ENCODE measurements at places on chromosomes 7 and 10.

DNA sequence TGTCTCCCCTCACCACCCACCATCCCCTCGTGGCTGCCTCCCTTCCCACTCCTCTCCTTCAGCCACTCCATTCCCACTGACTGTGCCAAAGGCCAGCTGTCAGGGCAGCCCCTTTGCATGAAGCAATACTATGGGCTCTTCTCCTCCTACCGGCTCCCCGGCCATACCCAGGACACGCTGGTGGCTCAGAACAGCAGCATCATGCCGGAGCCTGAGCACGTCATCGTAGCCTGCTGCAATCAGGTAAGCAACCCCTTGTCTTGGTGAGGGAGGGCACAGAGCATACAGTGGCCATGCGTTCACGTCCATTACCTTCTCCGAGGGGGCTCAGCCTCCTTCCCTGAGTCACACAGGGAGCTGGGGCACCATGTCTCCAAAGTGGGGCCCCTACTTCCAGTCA lies 11.6 kb downstream of the CHAT start:
- DNase-seq, result no peak

- DNase-seq, result no peak
These were observed 2.1 kb downstream of the ADK start for GRCh38 chr10:74153123-74153522.

GRCh38 chr7:139799586-139799985 lies 21.8 kb upstream of the HIPK2 start:
- DNase-seq, result no peak

DNA sequence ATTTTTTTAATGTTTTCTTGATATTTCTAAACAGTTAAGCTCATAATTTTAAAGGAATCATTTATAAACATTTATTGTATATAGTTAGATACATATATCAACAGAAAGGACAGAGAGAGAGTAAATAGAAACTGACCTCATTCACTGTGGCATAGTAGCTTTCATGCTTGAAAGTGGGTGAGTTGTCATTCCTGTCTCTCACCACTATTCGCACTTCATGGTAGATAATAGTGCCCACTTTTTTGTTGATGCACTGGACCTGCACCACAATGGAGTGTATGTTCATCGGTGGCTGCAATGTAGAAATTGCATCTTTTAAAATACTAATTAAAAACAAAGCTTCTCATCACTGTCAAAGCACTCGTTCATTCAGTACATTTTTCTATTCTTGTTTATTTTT lies 432.0 kb downstream of the PCDH15 start:
- no peak for DNase-seq

DNA sequence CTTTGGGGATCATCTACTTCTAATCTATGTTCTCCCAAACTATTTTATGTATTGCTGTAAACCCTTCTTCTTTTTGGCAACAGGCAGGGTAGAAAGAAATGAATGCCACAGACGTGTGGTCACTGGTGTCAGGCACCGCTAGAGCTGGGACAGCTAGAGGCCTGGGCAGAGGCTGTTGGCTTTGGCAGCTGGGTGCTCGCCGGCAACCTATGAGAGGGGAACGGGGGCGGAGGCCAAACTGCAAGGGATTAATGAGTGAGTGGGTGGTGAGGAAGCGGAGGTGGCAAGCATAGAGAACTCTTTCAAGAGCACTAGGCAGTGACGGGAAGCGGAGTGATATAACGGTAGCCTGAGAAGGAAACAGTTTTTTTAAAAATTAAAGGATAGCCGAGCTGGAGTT lies 78.5 kb downstream of the CREB5 start:
- no peak for DNase-seq

DNA sequence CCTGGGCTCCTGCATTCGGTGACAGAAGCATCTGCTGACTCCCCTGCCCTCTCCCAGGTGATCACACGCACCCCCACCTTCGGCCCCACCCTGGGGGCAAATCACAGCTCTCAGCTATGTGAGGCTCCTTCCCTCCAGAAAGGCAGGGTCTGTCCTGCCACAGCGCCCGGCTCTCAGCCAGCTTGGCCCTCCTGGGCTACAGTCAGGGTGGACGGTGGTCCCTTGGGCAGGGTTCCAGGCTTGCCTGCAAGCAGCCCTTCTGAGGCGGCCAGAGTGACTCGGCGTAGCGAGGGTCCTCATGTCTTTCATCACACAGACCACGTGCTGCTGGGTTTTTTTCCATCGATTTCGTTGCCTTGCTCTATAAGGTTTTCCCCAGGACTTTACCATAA lies 53.6 kb upstream of the EBF3 start:
- no peak for DNase-seq

DNA sequence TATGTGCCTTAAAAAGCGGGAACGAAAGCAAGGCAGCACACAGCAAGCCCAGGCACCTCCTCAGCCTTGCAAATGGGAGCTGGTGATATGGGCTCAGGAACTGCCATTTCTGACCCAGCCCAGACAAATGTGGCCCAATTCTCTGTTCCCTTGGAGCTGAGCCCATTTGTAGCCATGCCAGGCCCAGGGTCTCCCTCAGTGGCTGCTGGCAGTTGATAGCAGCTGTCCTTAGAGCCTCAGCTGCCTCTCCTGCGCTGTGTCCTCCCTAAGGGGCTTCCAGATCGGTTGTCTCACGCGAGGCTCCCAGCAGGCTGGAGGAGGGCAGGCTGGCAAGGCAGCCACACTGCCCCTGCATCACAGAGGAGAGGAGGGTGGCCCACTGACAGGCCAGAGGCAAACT lies 275.8 kb downstream of the KCNMA1 start:
- DNase-seq, result no peak

- peak; percentile 38 for DNase-seq
These were observed 63.5 kb downstream of the LGI1 start for GRCh38 chr10:93821051-93821772.

- no peak for DNase-seq
These were observed 36.5 kb downstream of the KMT2E start for GRCh38 chr7:105050493-105050892.

DNA sequence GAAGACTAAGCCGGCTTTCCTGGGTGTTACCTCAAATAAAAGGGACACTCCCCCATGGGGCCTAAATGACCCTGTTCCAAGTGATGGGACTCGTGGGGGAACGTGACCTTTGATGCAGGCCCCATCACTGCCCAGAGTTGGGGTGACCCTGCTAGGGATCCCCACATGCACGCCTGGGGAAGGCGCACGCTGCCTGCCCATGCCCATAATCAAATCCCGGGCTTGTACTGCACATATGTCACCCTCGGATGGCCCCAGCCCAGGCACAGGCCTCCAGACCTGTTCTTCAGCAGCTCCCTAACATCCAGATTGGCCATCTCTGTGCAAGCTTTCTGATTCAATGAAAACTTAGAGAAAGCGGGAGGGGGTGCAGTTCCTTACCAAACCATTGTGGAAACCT lies 14.7 kb downstream of the EBF3 start:
- no peak for DNase-seq

- no peak for DNase-seq
These were observed 7.8 kb downstream of the HTRA1 start for GRCh38 chr10:122468926-122469781.

GRCh38 chr7:36459236-36459960 lies 69.7 kb downstream of the ANLN start:
- no peak for DNase-seq

DNA sequence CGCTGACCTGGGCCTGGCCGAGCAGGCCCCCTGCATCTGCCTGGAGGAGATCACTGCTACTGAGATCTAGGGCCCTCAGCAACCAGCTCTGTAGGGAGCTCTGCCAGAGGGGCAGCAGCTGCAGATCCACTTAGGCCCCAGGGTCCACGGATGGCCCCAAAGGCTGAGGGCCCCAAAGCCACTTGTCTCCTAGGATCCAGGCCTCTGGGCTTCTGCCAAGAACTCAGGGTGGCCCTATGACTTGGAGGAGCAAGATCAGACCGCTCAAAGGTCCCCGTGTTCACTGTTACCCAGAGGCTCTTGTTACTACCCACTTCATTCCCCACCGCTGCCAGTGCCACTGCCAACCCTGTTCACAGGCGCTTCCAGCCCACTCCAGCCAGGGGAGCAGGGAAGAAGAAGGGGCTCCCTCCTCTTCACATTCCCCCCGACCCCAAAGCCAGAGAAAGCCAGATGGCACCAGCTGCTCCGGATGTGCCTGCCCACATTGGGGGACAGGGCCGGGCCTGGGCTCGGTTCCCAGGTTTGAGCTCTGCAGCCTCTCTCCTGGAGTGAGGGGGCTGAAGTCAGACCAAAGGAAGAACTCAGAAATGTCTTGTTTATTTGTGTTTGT lies 7.6 kb downstream of the LZTS2 start:
- no peak for DNase-seq

GRCh38 chr7:107173691-107174406 lies 5.0 kb downstream of the HBP1 start:
- DNase-seq, result peak; percentile 26

- no peak for DNase-seq
These were observed 380.9 kb downstream of the GATA3 start for GRCh38 chr10:8435186-8436055.

DNA sequence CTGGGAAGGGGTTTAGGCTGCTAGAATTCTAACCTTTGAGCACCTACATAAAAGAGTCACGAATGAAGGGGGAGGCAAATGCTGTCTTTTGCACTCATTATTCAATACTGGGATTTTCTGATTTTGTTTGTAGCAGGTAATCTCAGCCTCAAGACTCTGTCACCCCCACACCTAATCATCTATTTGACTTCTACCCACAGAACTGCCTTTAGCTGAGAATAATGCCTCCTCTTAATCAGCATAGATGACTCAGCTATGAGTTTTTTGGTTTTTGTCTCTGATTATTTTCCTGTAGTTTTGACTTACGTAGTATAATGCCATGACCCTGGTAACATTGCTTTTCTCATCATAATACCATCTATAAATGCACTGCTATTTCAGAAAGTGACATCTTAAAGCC lies 42.7 kb upstream of the CACNB2 start:
- DNase-seq, result no peak

GRCh38 chr7:130037703-130038102 lies 13.5 kb downstream of the ZC3HC1 start:
- no peak for DNase-seq

DNA sequence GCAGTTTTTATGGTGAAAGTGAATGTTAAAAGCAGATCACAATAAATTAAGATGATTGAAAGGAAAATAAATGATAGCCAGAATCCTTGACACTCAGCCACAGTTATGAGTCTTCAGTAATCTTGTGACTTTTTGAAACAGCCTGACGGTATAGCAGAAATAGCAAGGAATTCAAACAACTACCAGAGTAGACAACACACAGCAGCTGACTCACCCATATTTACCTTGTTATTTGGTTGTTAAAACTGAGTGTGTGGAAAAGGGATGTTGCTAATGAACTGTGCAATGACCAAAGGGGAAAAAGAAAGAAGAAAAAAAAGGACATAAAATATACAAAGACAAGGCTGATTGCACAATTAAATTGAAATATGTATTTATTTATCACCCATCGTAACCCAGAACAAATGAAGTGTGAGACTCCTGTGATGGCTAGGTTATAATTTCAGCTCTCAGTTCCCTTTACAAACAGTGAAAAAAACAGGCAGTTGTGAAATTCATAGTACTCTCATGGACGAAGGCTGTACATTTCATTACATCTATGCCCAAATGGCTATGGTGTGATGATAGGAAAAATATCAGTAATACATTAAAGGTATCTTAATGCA lies 1023.0 kb upstream of the SORCS1 start:
- no peak for DNase-seq

DNA sequence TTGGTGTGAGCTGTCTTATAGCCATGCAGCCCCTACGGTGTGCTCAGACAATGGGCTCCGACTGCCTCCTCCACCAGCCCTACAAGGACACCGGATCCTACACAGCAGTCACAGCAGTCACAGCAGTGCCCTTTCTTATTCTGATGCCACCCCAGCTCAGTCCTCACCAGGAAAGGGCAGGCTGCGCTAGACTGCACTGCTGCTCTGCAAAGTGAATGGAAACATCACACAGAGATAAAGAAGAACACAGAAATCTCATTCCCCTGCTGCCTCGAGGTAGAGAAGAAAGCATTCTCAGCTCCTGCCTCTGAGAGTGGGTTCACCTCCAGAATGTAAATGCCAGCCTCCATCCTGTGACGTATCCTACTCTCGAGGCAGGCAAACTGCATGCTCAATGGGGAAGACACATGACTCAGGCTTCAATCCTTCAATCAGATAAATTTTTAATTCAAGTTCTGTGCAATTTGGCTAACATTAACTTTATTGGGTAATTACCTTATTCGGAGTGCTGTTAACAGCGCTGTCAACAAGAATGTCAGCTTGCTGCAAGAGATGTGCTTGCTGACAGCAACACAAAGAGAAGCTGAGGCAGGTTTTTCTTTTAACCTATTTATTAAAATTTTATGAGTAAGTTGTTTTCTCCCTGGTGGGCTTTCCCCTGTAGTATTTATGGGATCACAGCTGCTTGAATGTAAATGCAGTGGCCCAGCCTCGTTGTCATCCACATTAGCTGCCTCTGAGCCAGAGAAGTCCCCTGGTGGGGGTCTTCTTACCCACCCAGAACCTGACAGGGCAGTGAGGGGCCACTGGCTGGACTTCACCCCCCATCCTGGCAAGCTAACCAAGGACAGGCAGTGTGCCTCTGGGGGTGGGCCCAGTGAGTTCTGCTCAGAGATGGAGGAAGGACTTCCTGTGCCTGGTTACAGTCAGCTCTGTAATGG lies 241.3 kb upstream of the KMT2E start:
- DNase-seq, result no peak

DNA sequence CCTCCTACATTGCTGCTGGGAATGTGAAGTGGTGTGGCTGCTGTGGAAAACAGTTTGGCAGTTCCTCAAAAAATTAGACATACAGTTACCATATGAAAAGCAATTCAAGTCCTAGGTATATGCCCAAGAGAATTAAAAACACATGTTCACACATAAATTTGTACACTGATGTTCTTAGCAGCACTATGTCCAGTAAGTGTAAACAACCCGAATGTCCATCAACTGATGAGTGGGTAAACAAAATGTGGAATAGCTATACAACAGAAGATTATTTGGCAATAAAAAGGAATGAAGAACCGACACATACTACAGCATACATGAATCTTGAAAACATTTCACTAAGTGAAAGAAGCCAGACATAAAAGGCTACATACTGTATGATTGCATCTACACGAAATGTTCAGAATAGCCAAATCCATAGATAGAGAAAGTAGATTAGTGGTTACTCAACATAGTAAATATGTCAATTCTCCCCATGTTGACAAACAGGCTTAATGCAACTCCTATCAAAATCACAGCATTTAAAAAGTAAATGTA lies 17.2 kb downstream of the CEP41 start:
- no peak for DNase-seq

DNA sequence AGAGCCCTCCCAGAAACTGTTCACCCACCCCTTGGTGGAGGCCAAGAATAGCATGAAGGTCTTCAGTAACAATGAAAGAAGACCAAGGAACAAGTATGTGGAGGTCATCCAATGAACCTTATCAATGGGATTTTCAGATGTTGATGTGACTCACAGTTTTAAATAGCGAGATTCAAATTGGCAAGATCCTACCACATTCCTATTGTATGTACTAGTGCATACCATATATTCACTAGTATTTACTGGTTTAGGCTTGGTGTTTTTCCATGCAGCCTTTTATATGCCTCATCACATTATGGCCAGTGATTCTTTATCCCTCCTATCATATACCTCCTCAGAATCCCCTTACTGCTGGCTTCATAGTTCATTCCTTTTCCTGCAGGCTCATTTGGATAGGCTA lies 54.4 kb downstream of the ITGB8 start:
- DNase-seq, result no peak

GRCh38 chr10:113274176-113274829 lies 278.6 kb upstream of the HABP2 start:
- no peak for DNase-seq
